IMR-90 (cell line): ENCODE measurements at places on chromosomes 3 and 15.
A peak's percentile ranks its signal among the peaks of the same experiment; 100 is the strongest.

GRCh38 chr3:122864498-122864897 lies 69.6 kb downstream of the SLC49A4 start:
- no peak for DNase-seq

DNA sequence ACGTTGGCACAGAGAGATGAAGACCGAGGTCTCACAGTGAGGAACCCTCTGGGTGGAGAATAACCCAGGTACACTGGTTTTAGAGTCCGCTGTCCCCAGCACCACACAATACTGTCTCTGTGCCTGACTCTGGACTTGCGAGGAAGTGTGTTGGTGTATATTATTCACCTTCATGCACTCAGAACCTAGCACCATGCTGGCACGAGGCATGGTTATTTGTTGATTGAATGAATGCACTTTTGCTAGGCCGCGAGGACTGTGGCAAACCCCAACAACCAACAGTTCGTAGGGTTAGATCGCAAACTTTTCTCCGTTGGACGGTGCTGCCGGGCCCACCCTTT lies 484 bp upstream of the C3orf52 start:
- DNase-seq: no peak

DNA sequence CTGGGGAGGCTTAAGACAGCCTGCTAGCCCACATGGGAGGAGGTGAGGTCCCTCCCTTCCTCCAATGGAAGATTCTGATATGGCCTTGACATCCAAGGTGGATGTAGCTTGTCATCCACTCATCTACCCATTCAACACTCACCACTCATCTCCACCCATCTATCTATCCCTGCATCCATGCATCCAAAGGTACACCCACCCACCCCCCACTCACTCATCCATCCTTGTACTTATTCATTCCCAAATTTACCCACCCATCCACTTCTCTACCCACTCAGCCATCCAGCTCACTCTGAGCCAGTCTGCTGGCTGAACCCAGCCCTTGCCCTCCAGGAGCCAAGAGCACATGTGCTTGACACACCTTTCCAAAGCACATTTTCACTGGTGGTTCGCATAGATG lies 189.7 kb downstream of the TLE3 start:
- DNase-seq: no peak

DNA sequence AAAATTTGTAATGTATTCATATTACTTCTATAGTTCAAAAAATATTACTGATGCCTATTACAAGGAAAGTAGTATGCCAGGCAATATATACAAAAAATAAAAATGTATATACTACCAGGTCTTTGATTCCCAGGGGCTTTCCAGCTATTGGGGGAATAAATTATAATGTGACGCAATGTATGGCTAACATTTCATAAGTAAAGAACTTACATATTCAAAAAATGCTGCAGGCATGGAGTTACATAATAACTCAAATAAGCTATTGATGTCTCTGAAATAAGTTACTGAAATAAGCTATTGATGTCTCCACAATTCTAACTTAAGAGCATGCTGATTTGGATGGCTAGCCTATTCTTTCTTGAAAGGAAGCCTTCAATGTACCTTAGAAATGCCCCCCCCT lies 30.2 kb downstream of the MCCC1 start:
- DNase-seq: no peak

GRCh38 chr3:4768021-4768420 lies 211.2 kb upstream of the BHLHE40 start:
- no peak for DNase-seq

GRCh38 chr3:11815111-11815510 lies 31.6 kb downstream of the TAMM41 start:
- DNase-seq: no peak

- DNase-seq: no peak
Observed at GRCh38 chr15:79032656-79033055, 57.9 kb downstream of the RASGRF1 start.

GRCh38 chr3:192843119-192843518 lies 74.5 kb downstream of the MB21D2 start:
- no peak for DNase-seq

DNA sequence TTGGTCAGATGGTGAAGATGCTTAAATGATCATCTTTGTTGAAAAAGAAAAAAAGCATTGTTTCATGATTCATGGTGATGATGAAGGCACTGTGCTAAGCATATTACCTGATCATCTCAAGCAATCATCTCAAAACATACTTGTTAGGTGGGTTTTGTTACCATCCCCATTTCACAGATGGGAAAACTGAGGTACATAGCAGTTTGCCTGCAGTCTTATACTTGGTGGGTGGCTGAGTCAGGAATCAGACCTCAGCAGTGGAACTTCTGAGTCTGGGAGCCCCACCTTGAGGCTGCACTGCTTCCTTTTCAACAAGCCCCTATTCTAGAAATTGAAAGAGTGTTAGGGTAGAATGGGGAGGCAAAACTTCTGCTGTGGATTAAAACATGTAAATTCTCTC lies 341.1 kb downstream of the THSD4 start:
- no peak for DNase-seq

GRCh38 chr3:13853978-13854296 lies 25.9 kb downstream of the WNT7A start:
- DNase-seq: no peak

GRCh38 chr15:79341396-79341795 lies 30.5 kb downstream of the TMED3 start:
- DNase-seq: no peak

- DNase-seq: no peak
Observed at GRCh38 chr3:16801223-16801622, 83.5 kb upstream of the PLCL2 start.

GRCh38 chr15:36178303-36178633 lies 401.2 kb upstream of the CDIN1 start:
- peak; percentile 4 for DNase-seq

DNA sequence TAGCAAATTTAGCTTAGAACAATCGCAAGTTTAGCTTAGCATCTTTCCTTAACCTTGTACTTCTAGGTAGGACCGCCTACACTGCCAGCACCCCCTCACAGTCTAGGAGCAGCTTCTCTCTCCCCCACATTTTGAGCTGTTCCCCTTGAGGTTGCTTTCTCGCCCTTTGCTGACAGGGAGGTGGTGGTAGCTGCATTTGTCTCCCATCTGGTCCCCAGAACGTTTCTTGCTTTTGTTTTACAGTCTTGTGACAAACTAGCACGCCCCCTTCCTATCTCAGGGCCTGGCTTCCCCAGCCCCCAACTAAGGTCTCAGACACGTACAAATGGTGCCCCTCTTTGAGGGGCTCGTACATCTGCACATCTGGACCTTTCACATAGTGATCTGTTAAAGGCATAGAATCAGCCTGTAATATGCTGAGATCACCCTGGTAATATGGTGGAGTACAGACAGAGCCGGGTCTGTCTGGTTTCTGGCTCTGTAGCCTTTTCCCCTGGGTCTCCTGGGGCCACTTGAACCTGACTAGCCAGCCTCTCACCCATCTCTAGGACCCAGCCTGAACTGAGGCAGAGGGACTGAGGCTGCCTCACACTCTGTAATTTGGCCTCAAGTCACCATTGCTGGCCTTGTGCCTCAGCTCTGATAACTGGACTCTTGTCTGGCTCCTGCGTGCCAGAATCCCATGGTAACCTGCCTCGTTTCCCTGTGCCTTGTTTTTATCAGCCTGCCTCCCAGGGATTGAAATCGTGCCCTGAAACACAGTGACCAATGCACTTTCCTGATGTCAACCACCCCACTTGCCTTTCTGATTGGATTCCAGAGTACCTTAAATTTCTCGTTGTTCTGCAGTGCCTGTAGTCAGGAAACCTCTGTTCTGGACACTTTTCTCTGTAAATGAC lies 27.7 kb downstream of the CRTC3 start:
- DNase-seq: peak; percentile 65

- no peak for DNase-seq
Observed at GRCh38 chr15:56261854-56262509, 18.3 kb upstream of the RFX7 start.

DNA sequence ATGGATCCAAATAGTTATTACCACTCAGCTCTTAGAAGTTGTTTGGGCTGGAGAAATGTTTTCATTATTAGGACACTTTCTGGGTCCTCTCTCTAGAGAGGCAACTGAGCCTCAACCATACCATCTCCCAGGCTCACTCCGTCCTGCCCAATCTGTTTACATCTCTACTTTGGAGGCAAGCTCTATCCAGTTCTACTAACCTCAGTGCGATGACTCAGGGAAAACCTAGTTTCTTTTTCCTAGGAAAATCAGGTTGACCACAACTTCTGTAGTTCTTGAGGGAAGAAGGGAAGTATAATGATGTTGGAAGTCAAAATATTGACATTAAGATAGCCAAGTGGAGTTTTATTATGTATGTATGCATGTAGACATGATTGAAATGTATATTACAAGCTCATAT lies 40.4 kb downstream of the LPP start:
- peak; percentile 81 for DNase-seq

DNA sequence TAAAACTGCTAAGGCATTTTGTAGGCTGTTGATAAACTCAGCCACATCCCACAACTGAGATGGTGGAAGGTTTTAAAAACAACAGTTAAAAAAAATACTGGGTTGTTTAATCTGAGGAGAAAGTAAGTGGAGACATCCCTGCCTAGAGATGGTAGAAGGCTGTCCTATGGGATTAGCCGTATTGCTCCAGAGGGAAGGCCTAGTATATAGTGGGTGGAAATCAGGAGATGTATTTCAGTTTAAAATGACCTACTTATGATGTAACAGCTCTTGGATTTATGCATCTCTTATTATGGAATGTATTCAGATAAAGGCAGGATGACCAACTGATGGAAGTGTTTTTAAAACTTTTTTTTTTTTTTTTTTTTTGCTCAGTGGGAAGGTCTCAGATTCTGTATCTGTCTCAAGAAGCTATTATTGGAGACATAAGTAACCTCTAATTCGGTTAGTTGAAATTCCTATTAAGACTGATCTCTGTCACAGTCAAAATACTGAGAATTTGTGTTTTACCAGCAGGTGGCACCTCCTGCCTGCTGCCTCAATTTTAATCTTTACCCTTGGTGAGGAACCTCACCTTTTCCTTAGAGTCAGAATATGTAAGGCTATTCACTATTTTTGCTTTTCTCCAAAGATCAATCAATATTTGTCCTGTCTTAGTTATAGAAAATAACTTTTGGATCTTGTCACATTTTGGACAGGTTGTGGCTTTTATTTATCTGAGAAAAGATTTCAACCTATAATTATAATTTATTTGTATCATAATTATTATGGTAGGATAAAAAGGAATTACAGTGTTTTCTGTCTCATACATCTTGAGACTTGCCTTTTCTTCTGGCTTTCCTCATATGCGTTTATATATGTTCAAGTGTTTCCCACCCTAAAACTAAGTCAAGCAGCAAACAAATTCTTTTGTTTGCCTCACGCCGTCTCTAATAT lies 63.0 kb downstream of the VPS8 start:
- DNase-seq: peak; percentile 32

GRCh38 chr3:12237912-12238650 lies 50.8 kb upstream of the PPARG start:
- peak; percentile 63 for DNase-seq

- DNase-seq: no peak
Observed at GRCh38 chr15:59654046-59654445, 3.3 kb downstream of the GTF2A2 start.

DNA sequence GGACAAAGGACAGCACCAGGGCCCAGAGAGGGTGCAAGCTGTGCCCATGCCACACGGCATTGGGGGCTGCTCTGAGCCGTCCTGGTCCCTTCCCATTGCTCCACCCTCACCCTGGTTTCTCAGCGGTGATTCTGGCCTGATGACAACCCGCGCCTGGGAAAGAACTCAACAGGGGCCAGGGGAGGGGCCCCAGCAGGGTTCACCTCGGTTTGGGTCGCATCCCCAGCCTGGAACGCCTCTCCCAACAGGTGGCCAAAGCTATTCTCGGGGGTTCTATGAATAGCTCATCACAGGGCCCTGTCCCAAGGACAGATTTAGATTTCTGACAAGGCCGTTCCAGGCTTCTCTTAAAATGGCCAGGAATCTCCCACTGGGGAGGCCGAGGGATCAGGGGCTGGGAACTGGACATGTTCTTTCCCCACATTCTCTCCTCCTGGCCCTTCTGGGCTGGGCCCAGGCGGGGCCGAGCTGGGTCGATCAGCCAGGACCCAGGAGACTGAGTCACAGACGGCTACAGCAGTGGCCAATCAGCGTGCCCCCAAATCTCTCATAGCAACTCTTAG lies 17.9 kb downstream of the GRIP2 start:
- no peak for DNase-seq

DNA sequence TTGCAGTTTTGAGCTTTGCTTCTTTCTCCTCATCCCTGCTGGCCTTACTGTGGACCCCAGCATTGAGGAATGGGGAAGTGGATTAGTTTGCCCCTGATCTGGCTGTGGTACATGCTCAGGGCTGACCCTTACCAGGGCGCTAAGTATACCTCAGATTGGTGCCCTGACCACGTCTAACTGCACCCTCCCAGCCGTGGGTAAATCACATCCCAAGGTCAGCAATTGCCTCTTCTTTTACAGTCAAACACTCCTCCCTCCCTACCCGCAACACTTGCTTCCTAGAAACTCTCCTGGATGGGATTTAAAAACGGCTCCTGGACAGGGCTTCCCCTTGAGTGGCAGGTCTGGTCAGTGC lies 437.9 kb downstream of the NR2F2 start:
- no peak for DNase-seq
